ENCODE measurements at places on chromosomes 6 and 20.

DNA sequence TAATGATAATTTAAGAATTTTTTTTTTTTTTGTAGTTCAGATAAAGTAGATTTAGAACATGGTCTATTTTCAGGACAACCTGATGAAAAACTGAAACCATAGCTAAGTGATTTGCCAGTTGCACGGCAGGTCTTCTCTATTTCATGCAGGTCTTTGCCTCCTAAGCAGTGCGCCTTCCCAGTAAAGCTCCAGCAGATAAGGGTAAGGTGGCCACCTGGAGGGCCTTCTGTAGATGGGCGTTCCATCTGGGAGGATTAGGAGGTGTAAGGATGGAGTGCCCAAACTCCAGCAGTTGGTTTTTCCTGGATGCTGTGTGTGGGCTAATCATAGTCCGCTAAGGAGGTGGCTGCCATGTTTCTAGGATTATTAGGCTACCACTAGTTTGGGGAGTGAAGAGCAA is 107.1 kb downstream of the ARID1B start:
- DNase-seq: no peak

- DNase-seq: peak; percentile 37
These were observed 189.4 kb downstream of the DLL1 start for GRCh38 chr6:170101281-170102035.

DNA sequence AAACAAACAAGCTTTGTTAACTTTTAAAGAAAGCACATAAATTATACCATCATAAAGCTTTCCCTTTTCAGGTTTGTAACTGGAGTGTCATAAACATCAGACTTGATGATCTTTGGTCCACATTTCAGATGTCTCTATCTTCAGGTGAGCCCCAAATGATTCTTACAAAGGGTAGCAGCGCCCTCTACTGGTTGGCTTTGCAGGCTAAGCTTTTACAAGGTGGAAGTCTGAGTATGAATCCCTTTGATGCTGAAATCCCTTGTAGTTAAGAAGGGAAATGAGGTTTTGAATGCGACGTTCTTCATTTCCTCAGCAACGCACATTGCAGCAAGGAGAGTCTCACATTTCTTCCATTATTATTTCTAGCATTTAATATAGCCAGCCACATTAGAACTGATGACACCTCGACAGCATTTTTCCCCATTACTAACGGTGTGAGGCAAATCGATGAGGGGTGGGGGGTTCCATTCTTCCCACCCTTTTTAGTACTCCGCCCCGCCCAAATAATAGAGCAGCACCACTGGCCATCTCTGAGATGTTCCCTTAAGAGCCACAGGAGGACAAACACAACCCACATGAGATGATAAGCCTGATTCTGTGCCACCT is 126.3 kb upstream of the NT5E start:
- DNase-seq: peak; percentile 95

DNA sequence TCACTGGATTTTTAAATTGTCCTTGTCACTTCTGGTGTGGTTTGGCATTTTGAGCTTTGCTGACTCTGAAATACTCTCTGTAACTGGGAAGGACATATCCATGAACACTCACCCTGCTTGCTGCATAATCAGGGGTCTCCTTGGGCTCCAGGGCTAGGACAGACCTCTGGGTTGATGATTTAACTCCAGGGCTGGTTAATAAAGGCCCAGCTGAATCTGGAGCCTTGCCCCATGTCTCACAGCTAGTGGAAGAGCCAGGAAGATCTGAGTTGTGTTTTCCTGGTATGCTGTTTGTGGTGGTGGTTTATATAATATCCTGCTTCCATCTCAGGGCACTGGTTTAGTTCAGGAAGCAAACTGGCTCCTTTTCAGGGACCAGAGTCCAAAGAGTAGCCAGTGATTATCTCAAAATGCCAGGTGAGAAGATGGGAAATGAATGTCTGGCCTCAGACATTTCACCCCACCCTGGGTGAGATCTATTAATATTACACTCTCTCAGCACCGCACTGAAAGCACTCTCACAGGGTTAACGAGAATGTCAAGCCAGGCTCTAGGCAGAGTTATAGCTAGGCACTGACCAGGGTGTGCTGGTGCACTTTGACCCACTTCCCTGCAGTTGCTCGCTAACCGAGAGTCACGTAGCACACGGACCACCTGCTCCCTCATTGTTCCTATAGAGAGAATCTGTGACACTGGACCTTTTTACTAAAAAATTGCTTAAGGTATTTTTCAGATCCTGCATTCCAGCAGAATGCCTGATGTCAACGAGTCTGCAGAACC is 90.1 kb upstream of the SLC22A16 start:
- DNase-seq: no peak

DNA sequence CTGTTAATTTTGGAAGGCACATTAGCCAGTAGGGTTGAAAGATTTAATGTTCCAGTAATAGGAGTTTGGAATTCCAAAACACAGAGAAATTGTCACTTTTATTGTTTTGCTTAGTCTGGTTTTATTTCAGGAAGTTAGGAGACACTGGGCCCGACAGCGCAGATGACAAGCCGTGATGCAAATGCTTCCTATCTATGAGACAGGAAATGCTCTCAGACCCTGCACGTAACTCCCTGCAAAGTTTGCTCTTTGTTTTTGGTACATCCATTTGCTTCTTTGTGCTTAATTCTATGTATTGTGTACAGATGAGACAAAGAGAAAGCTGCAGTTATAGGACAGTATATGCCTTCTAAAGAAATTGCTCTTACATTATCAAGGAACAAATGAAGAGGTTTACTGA is 201.6 kb upstream of the SGK1 start:
- DNase-seq: no peak

GRCh38 chr20:19958219-19958618 is 58.9 kb upstream of the NAA20 start:
- DNase-seq: no peak

DNA sequence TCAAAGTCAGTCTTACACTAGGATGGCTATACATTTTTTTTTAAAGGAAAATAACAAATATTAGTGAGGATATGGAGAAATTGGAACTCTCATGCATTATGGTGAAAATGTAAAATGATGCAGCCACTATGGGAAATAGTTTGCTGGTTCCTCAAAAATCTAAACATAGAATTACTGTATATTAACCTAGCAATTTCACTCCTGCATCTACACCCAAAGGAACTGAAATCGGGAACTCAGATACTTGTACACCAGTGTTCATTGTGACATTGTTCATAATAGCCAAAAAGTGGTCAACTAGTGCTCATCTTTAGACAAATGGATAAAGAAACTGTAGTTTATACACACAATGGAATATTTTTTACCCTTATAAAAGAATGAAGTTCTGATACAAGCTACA is 110.7 kb downstream of the UTRN start:
- DNase-seq: no peak

GRCh38 chr6:71079677-71080076 is 122.8 kb upstream of the B3GAT2 start:
- DNase-seq: no peak

DNA sequence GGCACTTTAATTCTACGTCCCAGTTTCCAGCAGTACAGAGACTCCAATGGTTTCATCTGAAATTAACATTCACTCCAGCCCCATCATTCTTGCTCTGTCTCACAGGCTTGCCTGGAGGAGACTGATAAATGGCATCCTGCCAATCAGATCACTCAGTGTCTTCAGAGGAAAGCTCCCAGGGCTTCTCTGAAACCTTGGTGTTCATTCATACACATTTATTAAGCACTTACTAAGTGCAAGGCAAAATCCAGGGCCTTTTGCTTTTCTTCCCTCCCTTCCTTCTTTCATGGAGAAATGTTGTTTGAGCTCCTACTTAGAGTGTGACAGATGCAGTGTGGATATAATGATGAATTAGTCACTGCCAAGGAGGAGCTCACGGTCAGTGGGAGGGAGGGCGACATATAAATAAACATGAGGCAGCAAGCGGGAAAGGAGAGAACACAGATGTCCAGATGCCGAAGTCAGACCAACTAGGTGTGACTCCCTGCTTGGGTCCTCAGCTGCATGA is 106.7 kb upstream of the DTNBP1 start:
- no peak for DNase-seq

GRCh38 chr6:99416892-99417767 is 8.0 kb downstream of the PNISR start:
- DNase-seq: no peak

- DNase-seq: no peak
These were observed 23.6 kb downstream of the POLR1C start for GRCh38 chr6:43540507-43540906.

DNA sequence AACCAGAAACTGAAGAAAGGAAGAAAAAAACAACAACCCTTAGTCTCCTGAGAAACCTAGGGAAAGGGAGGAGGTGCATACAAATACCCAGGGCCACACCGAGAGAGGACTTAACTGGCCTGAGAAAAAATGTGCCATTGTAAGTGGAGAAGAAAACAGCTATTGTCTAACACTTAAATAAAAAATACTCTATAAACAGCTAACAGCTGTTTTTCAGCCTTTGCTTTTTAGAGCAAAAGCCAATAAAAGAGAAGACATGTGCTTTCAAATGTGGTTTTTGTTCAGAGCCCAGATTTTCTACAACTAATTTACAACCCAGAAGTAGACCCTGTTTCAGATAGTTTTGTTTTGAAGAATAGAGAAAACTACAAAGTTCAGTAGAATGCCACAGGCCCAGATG is 56.0 kb upstream of the SLC22A16 start:
- DNase-seq: no peak

- DNase-seq: no peak
These were observed 13.3 kb upstream of the SMIM13 start for GRCh38 chr6:11080296-11080695.

- no peak for DNase-seq
These were observed 36.3 kb upstream of the GATA5 start for GRCh38 chr20:62511915-62512610.

GRCh38 chr20:56690531-56691175 is 61.5 kb downstream of the TFAP2C start:
- no peak for DNase-seq

GRCh38 chr6:44906761-44907160 is 421.4 kb upstream of the RUNX2 start:
- DNase-seq: no peak

DNA sequence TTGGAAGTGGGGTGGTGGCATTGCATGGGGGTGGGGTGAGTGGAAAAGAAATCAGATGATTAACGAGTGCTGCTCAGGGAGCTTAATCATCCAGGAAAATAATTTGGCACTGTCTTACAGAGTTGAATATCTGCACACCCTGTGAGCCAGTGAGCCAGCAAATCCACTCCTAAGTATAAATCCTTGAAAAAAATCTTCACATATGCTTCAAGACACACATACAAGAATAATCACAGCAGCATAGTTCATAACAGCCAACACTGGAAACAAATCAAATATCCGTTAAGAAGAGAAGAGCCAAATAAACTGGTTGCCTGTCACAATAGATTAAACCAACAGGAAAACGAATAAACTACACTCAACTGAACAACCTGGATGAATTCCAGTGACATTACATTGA is 62.8 kb downstream of the SAMD3 start:
- no peak for DNase-seq

GRCh38 chr6:22087960-22088706 is 208.7 kb downstream of the PRL start:
- DNase-seq: no peak

- DNase-seq: peak; percentile 70
These were observed 115.4 kb downstream of the OPRM1 start for GRCh38 chr6:154154389-154154967.

GRCh38 chr6:109739686-109740085 is 48.6 kb downstream of the FIG4 start:
- no peak for DNase-seq

GRCh38 chr20:63690003-63690897 is 6.2 kb upstream of the TNFRSF6B start:
- DNase-seq: no peak

- DNase-seq: no peak
These were observed 277.5 kb downstream of the MEI4 start for GRCh38 chr6:77930382-77930781.

- no peak for DNase-seq
These were observed 860 bp downstream of the DEFB124 start for GRCh38 chr20:31474097-31474436.

- no peak for DNase-seq
These were observed 20.4 kb downstream of the VNN1 start for GRCh38 chr6:132693478-132693877.

DNA sequence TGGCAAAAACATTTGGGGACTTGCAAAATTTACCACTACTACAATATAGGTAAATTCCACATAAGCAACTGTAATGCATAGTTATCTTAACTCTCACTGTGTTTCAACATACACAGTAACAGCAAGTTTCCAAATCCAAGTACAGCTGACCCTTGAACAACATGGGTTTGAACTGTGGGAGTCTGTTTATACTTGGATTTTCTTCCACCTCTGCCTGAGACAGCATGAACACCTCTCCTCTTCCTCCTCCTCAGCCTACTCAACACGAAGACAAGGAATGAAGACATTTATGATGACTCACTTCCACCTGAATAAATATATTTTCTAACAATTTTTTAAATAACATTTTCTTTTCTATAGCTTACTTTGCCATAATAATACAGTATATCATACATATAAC is 25.6 kb downstream of the MAN1A1 start:
- DNase-seq: no peak

GRCh38 chr6:28884423-28885131 is 39.2 kb downstream of the TRIM27 start:
- DNase-seq: no peak

DNA sequence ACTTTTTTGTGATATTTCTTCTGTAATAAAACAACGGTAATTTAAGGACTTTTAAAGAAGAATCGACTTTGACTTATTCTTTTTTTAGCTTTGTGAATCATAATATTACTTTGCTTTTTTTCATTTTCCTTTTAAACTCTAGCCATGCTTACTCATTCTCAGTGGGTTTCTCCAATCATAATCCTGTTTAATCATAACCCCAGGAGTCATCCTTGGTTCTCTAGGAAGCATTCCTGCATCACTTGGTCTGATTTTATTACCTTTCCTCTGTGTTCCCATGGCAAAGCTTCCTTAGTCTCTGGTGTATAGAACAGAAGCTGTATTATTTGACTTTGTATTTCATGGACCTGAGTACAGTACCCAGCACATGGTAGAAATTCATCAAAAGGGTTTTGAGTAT is 223.5 kb downstream of the CDKAL1 start:
- no peak for DNase-seq

DNA sequence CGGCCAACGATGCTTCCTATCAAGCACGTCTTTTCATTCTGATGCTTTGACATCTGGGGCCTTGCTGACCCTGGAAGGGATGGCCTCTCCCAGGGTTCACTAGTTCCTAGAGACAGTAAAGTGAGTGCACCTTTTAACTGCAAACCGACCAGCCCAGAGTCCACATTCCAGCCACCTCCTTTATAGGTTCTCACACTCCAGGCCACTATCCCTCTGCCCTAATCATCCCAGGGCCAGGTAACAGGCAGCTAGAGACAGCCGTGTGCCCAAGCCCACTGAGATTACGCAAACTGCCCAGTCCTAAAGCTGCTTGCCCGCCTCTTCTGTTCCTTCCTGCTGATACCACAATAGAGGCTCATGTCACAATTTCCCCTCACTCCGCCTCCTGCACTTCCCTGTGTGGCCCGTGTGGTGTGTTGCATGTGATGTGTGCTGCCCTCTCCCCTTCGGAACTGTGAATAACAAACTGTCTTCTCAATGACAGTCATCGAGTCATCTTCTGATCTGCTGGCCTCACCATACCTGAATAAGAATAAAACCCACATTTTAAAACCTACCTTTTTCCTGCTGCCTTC is 123.7 kb upstream of the EXOC2 start:
- no peak for DNase-seq

- peak; percentile 74 for DNase-seq
These were observed 469.4 kb upstream of the SLC35B3 start for GRCh38 chr6:8904754-8905153.

Data from endodermal cell (in vitro differentiated cells).